ENCODE measurements at places on chromosomes 3 and 15. TPM values are rescaled to one million over a fixed set of nuclear protein-coding genes. Genes with fewer than 3 reads are reported as not detected.

GRCh38 chr15:45854455-45855202 lies 219.8 kb downstream of the SQOR start:
- DNase-seq = no peak

DNA sequence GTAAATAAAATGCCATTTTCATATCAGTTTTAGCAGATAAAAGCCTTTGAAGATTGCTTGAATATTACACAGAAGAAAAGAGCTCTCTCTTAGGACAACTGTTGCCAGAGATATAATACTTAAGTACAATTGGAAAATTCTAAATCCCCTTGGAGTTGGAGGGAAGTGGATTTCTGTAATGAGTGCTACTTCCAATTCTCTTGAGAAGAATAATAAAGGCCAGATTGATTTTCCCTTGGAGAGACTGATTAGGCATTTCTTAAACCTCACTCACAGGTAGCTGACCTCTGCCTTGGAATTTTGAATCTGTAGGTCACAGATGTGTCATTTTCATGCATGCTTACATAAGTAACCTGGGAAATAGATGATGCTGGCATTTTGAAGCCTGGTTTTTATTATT lies 29.8 kb upstream of the PSMD6 start:
- DNase-seq = no peak

DNA sequence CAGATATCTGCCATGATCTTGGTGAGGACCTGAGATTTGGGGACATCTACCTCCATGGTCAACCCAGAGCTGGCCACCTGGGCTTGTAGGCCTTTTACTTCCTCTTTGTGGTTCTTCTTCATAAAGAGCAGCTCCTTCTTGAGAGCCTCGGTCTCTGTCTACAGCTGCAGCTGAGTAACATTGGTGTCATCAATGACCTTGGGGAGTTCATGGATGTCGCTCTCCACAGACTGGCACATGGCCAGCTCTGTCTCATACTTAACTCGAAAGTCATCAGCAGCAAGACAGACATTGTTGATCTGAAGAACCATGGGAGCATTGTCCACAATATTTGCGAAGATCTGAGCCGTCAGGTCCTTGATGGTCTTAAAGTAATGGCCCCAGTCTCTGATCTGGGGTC lies 15.7 kb upstream of the RASA2 start:
- peak; percentile 88 for DNase-seq

GRCh38 chr15:89486726-89487050 lies 9.7 kb downstream of the RHCG start:
- DNase-seq = no peak

GRCh38 chr3:62727536-62727935 lies 147.7 kb downstream of the CADPS start:
- no peak for DNase-seq

GRCh38 chr3:31227131-31227562 lies 305.6 kb upstream of the STT3B start:
- no peak for DNase-seq

DNA sequence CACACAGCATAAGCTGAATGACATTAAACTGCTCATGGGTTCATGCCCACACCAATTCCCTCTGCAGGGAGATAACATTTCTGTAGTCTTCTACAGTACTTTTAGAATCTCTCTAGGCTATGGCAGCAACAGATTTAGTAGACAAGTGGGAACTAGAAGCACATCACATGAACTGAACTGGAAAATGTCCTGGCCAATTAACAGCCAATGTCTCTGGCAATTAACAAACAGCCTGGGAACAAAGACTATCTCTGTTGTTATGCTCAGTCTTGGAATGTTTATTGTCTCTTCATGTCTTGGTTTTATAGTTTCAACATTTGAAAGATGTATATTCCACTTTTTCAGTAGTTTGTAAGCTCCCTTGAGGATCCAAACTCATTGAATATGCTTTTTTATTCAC lies 523.2 kb upstream of the NAALADL2 start:
- DNase-seq = no peak

POLQ gene
- total RNA-seq = 5.0 TPM

CYP8B1 gene
- not detected for total RNA-seq

CCNB2 gene
- 57.2 TPM for total RNA-seq
